ENCODE measurements at places on chromosomes 12 and 14.

- DNase-seq = no peak
Observed at GRCh38 chr12:15808250-15808649, 19.1 kb upstream of the EPS8 start.

- peak; percentile 59 for DNase-seq
Observed at GRCh38 chr12:52005903-52006703, 643 bp upstream of the TAMALIN start.

- DNase-seq = no peak
Observed at GRCh38 chr12:17992002-17992656, 97.9 kb downstream of the RERGL start.

DNA sequence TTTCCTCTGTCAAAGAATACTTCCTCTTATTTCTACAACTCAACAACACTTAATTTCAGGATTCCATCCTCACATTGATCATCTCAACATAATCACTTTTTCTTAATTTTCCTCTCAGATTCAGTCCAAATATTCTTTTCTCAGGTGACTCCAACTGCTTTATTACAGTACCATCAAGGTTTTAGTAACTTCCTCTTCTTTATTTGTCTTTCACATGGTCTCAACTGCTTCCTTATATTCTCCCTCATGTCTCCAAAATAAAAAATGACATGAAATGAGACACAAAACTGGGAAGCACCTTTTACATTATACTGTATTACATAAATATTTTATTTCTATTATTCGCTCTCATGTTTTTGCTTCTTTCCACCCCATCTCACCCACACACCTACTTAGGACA lies 55.5 kb downstream of the PPP2R5E start:
- DNase-seq = no peak

- DNase-seq = no peak
Observed at GRCh38 chr12:4215229-4216186, 58.1 kb upstream of the CCND2 start.

GRCh38 chr14:61535032-61535431 lies 160.3 kb upstream of the HIF1A start:
- no peak for DNase-seq

DNA sequence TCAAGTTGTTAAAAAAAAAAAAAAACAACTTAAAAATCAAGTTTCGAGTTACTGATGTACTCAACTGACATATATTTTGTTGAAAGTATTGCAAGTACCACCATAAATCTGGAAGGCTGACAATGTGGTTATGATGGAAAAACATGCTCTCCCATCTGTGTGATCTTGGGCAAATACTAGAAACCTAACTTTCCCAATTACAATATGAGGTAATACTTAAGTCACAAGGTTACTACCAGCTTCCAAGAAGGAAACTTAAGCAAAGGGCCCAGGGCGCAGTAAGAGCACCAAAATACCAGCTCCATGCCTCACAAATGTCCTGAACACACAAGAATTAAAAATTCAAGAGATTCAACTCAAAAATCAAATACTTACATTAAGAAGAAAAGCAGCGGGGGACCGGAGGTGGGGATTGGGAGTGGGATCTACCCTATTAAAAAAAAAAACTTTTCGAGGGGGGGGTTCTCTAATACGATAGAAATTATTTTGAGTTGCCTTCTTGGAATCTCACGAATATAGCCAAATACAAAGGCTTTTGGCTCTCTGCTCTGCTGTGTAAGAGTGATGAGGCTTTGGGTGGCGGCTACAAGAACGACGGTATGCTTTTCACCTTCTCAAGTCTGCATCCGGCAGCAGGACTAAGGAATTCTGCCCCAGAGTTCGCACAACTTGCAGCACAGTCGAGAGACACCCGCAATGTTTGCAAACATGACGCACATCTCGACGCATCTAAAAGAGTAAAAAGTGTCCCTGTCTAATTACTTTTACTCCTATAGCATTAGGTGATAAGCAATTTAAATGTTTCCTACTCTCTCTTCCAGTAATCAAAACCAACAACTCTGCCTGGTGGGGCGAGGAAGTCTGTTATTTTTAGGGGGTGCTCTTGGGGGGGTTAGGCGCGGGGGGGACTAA lies 1.1 kb downstream of the SAV1 start:
- DNase-seq = peak; percentile 59

- no peak for DNase-seq
Observed at GRCh38 chr14:96086574-96087077, 47.5 kb downstream of the C14orf132 start.
